ACHN (cell line): ENCODE measurements at places on chromosomes 13 and 19.

DNA sequence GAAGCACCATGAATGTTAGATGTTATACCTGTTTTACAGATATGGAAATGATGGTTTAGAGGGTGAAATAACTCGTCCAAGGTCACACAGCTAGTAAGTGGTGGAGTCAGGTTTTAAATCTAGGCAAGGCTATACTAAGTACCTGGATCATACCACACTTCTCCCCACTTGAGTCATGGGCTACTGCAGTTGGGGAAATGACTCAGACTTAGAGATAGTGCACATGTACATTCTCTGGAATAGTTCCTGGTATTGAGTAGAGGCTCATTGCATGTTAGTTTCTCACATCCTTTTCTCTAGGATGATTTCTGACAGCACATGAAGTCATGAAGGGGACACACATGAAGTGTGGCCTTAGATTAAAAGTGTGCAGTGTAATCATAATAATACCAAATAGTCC lies 76.2 kb upstream of the TNFSF11 start:
- peak; percentile 31 for DNase-seq

GRCh38 chr19:11164296-11164695 lies 8.7 kb upstream of the SPC24 start:
- DNase-seq: no peak

- no peak for DNase-seq
Measured at GRCh38 chr19:33512021-33512420, 9.6 kb downstream of the PEPD start.

- DNase-seq: no peak
Measured at GRCh38 chr13:29551214-29551613, 44.3 kb downstream of the SLC7A1 start.

GRCh38 chr13:71866335-71867130 lies 471 bp downstream of the DACH1 start:
- no peak for DNase-seq

DNA sequence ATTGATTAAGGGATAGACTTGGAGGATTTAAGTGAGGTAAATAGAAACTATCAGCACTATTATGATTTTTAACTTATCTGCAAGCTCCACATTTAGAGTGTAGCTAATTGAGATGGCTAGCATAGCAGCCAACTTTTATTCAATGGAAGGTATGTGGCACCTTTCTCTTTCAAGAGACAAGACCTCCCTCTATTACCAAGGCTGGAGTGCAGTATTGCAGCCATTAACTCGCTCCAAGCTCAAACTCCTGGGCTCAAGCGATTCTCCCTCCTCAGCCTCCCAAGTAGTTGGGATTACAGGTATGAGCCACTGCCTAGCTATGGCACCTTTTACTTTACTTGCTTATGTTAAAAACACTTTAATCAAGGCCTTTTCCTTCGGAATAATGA lies 8.2 kb downstream of the TPT1 start:
- no peak for DNase-seq
